ENCODE measurements at places on chromosomes 5 and 9.

DNA sequence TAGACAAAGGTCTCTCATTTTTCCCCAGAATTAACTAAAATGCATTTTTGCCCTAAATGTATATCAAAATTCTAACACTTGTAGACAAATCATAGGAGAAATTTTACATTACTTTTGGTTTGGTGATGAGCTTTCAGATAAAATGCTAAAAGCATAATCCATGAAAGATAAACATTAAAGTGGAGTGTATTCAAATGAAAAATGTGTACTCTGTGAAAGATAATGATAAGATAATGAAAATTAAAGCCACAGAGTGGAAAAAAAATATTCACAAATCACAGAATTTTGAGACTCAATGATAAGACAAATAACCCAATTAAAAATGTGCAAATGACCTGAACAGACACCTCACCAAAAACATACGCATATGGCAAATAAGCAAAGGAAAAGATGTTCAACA, 176.9 kb upstream of the ADAMTS16 start:
- DNase-seq = no peak

GRCh38 chr9:16207161-16207560, 654.3 kb downstream of the CCDC171 start:
- DNase-seq = no peak

DNA sequence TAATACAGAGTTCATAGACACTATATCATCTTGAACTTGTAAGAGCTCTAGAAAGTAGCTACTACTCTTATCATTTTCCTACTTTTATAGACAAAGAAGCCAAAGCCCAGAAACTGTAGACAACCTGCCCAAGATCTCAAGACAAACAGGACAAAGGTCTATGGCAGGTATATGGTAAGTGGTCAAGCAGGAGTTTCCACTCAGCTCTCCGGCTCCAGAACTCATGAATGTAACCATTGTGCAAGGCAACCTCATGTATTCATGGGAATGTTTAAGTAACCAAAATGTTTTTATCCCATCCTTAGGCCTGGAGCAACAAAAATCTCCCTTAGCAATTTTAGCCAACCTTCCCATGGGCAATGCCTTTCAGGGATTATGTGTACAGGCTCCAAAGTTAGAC, 163.4 kb upstream of the PUM3 start:
- no peak for DNase-seq

- DNase-seq = no peak
These were observed 252.3 kb downstream of the PBX3 start for GRCh38 chr9:125999504-125999881.
